ENCODE measurements at places on chromosomes 16 and 17. TPM values are rescaled to one million over a fixed set of nuclear protein-coding genes. Genes with fewer than 3 reads are reported as not detected.

KRTAP9-8 gene
- not detected for total RNA-seq

KRT39 gene
- total RNA-seq, result not detected

RFWD3 gene
- 39.2 TPM for total RNA-seq

SNAI3 gene
- total RNA-seq, result not detected
